ENCODE measurements at places on chromosomes 12 and 14.

DNA sequence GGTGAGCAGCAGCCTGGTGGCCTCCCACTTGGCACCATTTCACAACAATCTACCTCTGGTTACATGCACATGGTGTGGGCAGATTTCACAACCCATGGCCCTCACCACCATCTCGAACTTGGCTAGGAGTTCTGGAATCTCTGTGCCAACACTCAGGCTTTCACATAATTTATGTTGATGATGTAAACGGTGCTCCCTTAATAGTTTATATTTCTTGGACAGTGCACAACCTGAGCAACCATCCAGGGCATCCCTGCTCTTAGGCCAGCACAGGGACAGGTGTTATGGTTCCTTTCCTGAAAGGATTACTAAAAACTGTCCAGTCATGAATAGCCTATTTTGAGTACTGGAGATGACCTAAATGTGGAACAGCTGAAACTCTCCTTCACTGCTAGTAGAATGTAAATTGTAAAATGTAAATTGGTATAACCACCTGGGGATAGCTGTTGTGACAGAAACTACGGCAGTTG is 28.6 kb downstream of the ABCB9 start:
- DNase-seq = no peak

DNA sequence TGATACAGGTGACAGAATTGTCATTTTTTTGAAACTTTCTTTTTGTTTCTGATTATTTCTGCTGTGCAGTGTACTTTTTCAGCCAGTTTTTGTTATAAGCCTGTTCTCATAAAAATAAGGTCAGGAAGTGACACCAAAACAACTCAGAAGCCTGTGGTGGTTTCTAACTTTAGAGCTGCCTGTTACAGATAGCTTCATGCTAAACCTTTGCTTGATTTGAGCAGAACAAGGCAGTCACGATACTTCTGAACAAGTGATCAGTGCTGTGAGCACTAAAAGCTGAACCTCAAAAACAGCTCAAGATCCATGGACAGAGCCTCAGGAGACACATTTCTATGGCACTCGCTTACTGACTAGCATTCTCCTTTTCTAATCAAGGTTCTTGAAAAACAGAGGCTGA is 82.0 kb downstream of the PRKCH start:
- DNase-seq = no peak

GRCh38 chr12:89899651-89900050 is 191.0 kb upstream of the ATP2B1 start:
- DNase-seq = no peak

- DNase-seq = no peak
Observed at GRCh38 chr12:44002607-44003006, 166.7 kb downstream of the TMEM117 start.

DNA sequence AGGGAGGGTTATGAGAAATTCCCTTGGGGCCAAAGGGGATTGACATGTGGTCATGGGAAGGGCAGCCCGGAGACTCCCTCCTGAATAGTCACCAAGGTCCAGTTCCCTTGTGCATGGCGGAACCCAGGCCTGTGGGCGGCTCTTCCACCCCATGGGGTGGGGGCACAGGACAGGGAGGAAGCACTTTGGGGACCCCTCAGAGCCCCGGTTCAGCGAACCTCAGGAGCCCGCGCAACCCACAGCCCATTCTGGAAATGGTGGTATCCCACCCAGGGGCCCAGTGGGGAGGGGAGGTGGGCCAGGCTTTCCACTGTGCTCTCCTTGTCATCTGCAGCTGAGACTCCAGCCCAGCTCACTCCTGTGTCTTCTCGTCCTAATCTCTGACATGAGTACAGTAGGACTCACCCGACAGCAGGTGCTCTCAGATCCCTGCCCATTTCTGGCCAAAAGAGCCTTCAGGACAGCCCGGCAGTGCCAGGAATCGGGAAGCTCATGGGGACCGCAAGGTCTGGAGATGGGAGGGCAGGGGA is 255.2 kb upstream of the SFSWAP start:
- DNase-seq = no peak

- DNase-seq = no peak
Observed at GRCh38 chr14:82897469-82898308, 1364.0 kb upstream of the SEL1L start.

DNA sequence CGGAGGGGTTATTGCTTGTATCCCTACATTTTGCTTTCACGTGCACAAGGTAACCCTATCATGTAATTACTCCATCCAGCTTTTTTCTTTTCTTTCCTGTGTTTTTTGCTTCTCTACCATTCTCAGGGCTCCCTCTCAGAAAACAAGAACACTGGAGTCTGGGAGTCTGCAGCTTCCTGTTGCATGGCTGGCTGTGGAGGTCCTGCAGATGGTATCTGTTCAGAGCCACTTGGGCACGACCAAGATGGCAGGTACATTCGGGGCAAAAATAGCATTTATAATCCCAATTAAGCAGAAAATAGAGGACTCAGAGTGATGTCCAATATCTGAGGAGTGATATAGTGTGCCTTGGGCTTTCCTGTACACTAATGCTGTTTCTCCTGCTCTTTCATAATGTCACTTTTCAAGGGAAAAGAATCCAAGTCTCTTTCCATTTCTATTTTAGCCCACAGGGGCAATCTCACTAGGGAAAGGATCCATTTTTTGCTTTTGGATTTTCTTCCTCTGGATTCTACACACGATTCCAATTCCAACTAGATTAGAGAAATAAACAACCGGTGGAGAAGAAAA is 3.2 kb upstream of the NUMB start:
- DNase-seq = no peak

DNA sequence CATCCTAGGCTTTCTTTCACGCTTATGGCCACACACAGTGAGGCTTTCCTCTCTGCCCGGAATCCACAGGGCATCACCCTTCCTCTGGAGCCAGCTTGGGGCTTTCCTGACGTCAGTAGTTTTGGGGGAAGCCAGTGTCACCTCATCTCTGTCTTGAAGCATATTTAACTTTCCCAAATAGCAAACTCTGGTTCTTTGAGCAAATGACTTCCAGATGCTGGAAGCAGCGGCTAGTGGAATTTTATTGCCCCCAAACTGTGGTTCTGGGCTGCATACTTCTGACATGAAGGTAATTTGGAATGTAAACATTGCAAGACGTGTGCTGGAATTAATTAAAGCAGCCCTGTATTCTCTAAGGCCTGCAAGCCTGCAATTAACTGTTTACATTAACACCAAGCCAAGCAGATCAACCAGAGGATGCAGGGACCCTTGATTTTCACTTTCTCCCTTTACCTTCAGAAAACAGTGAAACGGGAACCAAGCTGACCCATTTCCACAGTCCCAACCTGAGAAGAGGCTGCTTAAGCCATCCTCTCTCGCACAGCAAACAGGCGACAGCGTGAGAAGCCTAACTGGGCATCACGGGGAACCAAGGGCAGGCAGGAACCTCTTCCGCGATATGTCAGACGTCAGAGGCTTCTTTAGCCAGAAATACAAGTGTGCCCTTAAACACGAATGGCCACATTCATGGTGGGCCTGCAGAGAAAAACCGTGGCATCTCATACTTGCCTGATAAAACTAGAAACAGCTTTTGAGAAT is 258.4 kb downstream of the CACNA1C start:
- no peak for DNase-seq

GRCh38 chr12:66140731-66141130 is 10.2 kb upstream of the LLPH start:
- no peak for DNase-seq

GRCh38 chr14:71478542-71478941 is 453.7 kb upstream of the RGS6 start:
- DNase-seq = no peak

GRCh38 chr12:11133816-11134215 is 628 bp downstream of the TAS2R30 start:
- DNase-seq = no peak

DNA sequence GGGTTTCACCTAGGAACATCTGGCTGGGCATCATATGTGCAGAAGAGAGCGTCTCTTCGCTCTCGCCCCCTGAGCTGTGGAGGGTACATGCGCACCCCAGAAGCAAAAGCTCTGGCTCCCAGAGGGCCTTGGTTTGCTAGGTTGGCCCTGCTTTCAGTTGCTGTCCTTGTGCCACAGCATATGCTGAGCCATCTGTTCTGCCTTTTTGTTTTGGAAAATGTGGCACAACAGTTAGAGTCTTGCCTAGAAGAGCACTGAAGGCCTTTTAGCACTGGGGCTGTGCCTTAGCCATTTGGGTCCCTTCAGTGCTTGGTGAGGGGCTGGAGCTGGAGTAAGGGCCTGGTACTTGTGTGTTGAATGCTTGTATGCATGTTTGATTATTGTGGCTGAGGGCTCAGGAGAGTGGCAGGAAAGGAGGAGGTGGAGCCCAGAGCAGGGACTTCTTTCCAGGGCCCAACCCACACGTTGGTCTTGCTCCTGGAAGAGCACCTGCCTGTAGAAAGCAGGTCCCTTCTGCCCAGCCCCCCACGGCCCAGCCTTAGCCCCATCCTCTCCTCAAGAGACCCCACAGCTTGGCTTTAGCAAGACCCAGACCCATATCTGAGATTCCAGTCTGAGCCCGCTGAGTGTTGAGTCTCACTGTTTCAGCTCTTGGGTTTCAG is 113.7 kb downstream of the SLC25A47 start:
- DNase-seq = no peak

GRCh38 chr14:28773176-28773575 is 6.6 kb downstream of the FOXG1 start:
- DNase-seq = no peak

- no peak for DNase-seq
Observed at GRCh38 chr12:98635657-98636323, 8.8 kb downstream of the IKBIP start.

DNA sequence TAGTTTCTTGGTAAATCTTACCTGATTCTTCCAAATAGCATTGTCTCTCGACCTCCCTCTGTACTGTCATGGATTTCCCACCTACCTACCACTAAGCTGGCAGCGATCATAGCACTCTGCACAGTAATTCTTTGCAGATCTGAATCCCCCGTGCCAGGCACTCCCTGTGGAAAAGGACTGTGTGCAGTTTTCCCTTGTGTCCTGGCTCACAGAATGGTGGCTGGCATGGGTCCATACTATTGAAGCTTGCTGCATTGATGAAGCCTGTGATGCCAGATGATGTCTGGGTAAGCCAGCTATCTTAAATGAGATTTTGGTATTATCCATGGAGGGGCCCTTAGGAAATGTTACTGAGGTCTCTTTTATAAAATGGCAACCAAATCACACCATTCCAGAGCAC is 135.7 kb downstream of the RPAP3 start:
- DNase-seq = no peak

DNA sequence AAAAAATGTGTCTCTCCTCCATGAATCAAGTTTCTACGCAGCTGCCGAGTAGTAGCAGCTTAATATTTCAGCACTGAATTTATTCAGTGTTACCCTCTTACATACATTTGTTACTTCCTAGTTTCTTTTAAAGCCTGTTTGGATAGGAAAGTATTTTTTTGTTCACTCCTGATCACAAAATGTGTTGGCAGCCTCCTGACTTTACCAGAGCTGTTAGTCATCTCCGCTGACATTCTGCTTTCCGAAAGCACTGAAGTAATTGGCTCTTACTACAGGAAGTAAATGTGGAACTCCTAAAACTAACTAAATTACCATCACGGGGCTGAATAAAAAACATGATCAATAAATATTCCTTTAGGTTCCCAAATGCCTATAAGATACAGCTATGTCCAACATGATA is 225.5 kb downstream of the EPS8 start:
- no peak for DNase-seq

DNA sequence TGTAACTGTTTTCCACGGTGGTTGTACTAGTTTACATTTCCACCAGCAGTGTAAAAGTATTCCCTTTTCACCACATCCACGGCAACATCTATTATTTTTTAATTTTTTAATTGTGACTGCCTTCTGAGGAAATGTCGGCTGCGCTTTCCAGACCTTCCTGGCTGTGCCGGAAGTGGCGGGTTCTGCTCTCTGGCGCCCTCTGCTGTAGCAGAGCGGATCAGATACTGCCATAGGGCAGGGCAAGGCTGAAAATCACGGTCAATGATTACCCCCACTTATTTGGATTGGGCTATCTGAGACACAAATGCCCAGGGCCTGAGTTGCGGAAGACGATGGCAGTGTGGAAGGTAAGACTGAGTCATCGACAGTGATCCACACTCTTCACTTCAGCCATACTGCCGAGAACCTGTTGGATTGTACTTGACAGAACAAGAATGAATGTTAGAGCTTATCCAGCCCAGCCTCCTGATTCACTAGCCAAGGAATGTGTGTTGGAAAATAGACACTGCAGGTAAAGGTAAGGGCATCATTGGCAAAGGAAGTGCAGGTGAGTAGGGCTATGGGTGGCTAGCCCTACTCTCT is 124.2 kb downstream of the NTF3 start:
- no peak for DNase-seq

DNA sequence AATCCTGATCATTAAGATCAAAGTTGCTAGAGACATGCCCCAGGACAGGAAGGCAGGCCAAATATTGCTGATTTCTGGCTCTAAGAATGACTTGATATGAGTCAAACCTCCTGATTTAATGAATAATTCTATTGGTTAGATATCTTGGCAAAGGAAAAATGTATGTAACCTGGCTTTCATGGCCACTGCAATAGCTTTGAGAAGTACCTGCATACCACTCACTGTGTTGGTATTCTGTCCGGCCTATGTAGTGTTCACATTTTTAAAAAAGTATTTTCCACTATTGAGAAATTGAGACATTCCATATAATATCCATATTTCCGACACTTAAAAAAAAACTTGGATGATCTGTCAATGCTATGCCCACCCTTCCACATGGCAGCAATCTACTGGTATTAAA is 283.1 kb upstream of the SOX5 start:
- no peak for DNase-seq

GRCh38 chr12:130336723-130337487 is 782 bp upstream of the PIWIL1 start:
- no peak for DNase-seq

DNA sequence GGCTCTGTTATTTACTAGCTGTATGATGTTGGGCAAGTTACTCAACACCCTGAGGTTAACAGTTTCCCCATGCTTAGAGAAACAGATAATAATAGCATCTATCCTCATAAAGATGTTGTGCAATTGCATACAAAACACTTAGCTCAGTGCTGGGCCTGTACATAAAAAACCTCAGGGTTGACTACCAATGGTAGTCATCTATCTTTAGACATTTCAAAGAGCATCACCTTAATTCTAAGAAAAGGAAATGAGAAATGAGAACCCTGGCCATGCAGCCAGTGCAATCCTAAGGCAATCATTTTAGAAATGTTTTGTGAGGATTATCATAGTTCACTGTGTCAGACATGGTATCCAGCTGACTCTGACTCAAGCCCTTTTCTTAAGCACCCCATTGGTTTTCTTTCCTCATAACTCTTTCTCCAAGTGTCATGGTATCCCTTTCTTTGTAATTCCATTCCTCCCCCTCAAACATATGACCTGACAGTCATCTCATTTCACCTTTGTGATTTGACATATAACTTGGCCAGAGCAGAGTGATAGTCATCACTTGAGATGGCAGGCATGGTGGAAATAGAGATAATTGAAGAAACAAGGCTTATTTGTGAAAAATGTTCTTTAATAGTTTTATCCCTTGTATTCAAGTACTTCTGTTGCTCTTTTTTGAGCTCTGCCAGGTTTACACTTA is 29.5 kb upstream of the OSBPL8 start:
- DNase-seq = no peak

DNA sequence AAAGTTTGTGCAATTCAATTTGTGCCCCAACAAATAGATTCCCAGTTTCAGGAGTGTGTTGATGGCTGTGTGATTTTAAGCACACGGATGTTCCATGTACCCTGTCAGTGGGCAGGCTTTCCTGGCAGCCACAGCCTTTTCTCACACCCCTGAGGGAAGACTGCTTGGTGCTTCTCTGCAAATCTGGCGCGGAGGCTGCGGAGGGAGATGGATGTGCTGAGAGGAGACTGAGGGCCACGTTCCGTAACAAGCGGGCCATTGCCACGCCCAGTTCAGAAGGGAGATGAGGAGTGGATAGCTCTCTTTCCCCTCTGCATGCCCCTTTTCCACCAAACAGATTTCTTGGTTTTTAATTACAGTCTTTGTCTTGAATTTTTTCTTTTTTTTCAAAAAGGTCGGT is 89.1 kb downstream of the BEGAIN start:
- DNase-seq = no peak

Measured in stimulated activated CD4-positive, alpha-beta T cell treated with anti-CD3 and anti-CD28 coated beads, TNF-alpha, amount 100 ng/mL, for 4 hours (primary cell).